ENCODE measurements at places on chromosomes 13 and 19.
A peak's percentile ranks its signal among the peaks of the same experiment; 100 is the strongest.

GRCh38 chr19:3363841-3364500 lies 2.4 kb upstream of the NFIC start:
- DNase-seq: no peak

DNA sequence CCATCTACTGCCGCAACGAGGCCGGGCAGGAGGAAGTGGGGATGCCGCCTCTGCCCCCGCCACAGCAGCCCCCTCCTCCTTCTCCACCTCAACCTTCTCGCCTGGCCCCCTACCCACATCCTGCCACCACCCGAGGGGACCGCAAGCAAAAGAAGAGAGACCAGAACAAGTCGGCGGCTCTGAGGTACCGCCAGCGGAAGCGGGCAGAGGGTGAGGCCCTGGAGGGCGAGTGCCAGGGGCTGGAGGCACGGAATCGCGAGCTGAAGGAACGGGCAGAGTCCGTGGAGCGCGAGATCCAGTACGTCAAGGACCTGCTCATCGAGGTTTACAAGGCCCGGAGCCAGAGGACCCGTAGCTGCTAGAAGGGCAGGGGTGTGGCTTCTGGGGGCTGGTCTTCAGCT lies 3.4 kb upstream of the NUP62 start:
- no peak for DNase-seq

DNA sequence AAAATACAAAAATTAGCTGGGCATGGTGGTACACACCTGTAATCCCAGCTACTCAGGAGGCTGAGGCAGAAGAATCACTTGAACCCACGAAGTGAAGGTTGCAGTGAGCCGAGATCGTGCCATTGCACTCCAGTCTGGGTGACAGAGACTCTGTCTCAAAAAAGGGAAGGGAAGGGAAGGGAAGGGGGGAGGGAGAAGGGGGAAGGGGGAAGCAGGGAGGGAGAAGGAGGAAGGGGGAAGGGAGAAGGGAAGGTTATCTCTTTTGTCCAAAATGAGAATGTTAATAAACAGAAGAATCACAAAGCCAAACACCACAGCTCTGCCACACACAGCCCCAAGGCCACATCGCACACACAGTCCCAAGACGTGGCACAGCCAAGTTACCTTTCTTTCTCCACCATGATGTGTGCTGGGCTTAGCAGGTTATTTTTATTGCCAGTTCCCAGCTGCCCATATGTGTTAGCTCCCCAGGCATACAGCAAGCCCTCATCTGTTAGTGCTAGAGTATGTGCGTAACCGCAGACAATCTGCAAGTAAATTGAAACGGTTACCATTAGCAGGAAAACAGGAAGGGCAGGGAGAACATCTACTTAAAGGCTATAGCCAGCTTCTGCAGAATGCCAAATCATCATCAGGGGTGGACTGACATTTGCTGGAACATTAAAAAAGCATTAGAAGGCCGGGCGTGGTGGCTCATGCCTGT lies 34.3 kb downstream of the RCBTB1 start:
- no peak for DNase-seq

DNA sequence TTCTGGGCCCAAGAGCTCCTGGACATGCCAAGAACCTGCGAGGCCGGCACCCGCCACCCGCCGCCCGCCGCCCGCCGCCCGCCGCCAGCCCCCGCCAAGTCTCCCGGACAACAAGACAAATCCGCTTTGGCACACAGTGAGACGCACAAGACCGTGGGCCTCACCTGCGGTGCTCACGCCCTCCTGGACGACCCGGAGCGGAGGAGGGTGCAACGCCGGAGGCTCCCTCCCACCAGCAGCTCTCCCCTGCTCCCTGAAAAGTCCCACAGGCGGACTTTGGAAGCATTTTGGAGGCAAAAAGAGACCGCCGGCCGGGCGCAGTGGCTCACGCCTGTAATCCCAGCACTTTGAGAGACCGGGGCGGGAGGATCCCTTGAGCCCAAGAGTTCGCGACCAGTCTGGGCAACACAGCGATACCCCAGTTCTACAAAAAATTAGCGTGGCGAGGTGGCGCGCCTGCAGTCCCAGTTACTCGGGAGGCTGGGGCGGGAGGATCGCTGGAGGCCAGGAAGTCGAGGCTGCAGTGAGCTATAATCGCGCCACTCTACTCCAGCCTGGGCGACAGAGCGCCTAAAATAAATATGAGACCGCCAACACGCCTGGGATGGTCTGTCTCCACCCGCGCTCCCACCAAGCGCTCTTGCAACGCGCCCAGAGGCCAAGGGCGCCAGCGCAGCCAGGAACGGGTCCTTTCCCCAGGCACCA lies 783 bp downstream of the RHPN2 start:
- no peak for DNase-seq

- no peak for DNase-seq
Observed at GRCh38 chr13:44573790-44574465, 2.2 kb downstream of the TSC22D1 start.

DNA sequence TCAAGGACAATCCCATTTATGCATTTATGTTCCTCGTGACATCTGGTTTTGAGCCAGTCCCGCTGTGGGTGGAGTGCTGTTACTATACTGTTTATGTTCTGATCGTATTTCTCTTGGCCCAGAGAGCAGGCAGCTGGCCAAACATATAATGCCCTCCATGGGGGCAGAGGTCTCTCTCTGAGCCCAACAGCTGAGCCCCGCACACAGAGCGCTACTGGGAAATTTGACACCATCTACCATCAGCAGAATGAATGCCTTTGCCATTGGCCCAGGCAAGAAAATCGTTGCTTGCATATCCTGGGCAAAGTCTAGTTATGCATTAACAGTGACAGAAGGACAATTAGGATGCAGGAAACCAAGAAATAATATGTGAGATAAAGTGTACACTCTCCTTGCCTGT lies 126.8 kb upstream of the CACNA1A start:
- DNase-seq: peak; percentile 65

DNA sequence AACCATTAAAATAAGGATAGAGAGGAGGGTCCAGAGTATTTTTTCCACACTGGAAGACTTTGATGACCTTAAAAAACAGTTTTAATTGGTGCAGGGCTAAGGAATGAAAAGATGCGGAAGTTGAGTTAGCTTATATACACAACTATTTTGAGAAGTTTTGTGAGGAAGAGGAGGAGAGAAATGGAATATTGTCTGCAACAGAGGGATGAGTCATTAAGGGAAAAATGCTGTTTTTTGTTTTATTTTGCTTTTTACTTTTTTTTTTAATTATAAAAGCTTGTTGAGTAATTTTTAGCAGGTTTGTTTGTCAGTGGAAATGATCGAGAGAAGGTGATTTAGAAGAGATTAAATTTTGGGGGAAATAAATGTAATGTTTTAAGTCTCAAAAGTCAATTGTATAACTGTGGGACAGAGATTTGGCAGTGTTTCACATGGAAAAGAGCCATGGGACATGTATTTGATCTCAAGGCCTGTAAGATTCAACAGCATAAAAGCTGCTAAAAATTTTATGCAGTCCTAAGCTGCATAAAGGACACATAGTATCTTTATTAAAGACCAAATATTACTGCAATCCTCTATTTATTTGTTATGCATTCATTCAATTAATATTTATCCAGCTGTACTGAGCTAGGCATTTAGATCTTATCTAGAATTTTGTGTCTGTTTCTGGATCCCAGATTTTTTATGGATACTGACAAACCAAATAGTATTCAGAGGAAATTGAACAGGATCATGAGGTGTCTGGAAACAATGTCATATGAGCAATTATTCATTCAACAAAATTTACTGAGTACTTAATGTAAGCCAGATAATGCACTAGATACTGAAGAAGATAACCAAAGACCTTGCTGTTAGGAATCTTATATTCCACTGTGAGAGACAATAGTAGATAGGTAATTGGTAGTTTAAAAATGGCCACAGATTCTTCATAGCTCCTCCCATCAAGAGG lies 72.7 kb downstream of the DNAJC15 start:
- no peak for DNase-seq

GRCh38 chr19:44741841-44742329 lies 6.6 kb upstream of the BCL3 start:
- DNase-seq: no peak

- no peak for DNase-seq
Observed at GRCh38 chr19:45645068-45645630, 6.0 kb upstream of the EML2 start.

GRCh38 chr13:42078128-42078808 lies 29.8 kb downstream of the DGKH start:
- no peak for DNase-seq

GRCh38 chr13:46340011-46340410 lies 47.0 kb downstream of the RUBCNL start:
- no peak for DNase-seq

DNA sequence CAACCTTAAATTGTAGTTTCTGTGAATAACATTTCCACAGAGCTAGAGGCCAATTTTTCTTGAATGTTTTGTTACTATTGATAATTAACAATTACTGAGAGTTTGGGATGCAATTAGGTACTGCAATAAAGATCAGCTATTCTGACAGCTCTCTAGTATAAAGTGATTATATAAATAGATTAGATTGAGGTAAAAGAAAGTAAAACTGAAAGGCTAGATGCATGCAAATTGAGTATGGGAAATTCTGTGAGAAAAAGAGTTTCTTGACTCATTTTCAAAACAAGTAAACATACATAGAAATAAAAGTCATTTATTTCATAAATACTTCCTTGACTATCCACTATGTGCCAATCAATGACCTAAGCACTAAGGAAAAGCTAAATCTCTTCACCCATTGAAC lies 1087.5 kb upstream of the ATXN8OS start:
- no peak for DNase-seq

- no peak for DNase-seq
Observed at GRCh38 chr19:58319241-58319640, 7.6 kb upstream of the ZSCAN22 start.
